Kidney capillary endothelial cell (primary cell): ENCODE measurements at places on chromosomes 7 and 10.

DNA sequence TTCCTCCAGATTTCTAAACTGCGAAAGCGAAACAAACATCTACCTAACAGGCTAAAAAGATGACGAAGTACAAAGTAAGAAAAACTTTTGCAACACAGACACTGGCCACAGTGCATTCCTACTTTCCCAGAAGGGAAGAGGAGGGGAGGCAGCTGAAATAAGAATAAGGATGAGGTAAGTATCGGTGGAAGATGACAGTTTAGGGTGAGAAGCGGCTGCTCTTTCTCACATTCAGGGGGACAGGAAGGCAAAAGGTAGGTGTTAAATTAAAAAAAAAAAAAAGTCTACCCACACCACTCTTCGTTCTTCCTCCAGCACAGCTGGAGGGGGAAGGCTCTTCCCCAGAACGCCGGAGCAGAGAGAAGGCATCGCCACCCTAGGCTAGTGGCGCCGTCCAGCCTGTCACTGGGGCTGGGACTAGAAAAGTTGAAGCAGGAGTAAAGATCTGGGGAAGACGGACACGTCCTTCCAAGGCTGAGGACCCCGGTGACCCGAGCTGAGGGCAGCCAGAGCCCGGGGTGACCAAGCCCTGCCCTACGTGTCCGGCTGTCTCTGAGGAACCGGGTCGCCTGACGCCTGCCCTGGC is 846 bp downstream of the DNAJC1 start:
- DNase-seq: peak; percentile 15

- peak; percentile 94 for DNase-seq
Observed at GRCh38 chr7:5677538-5678294, 103.7 kb downstream of the RNF216 start.

GRCh38 chr10:8489823-8490222 is 435.3 kb downstream of the GATA3 start:
- DNase-seq: no peak

GRCh38 chr7:64174941-64175340 is 32.1 kb upstream of the ZNF735 start:
- no peak for DNase-seq

DNA sequence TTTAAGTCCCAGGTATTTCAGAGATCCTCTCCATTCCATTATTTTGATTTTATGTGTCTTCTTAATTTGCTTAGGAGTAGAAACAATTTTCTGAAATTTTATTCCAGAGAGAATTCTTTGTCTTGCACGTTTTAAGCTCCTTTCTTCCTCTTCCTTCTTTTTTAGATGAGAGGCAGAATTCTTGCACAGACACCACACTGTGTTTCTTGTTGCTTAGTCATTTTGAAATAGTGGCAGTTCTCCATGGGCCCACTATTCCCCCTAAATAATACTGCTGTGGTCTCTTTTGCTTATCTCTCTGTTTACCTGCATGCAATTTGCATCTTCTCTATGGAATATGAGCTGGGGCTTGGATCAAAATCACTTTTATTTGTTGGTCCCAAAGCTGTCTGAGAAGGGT is 54.3 kb upstream of the WAC start:
- no peak for DNase-seq
